ENCODE measurements at places on chromosomes 2 and 18.

DNA sequence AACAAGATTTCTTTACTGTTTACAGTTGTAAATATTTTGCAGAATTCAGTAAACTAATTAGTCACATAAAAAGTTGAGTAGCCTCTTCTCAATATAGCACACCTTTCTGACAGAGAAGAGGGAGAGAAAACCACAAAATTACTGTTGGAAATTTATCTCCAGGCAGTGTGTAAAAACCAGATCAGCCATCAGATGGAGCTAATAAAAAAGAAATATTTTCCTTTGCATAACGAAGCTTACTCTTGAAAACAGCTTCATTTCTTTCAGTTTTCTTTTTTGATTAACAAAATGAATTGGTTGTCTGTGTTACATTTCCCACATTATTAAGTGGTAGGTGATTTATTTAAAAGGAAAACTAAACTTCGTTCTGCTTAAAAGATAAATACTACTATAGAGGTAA is 259.3 kb upstream of the KCNJ3 start:
- DNase-seq, result peak; percentile 35

- no peak for DNase-seq
Measured at GRCh38 chr2:106144621-106145331, 49.3 kb downstream of the UXS1 start.

- no peak for DNase-seq
Measured at GRCh38 chr2:95316466-95317122, 19.4 kb downstream of the KCNIP3 start.

- peak; percentile 80 for DNase-seq
Measured at GRCh38 chr2:225429717-225430116, 30.2 kb downstream of the NYAP2 start.
